NCI-H146 (cell line): ENCODE measurements at places on chromosomes 7 and 10.
A peak's percentile ranks its signal among the peaks of the same experiment; 100 is the strongest.

DNA sequence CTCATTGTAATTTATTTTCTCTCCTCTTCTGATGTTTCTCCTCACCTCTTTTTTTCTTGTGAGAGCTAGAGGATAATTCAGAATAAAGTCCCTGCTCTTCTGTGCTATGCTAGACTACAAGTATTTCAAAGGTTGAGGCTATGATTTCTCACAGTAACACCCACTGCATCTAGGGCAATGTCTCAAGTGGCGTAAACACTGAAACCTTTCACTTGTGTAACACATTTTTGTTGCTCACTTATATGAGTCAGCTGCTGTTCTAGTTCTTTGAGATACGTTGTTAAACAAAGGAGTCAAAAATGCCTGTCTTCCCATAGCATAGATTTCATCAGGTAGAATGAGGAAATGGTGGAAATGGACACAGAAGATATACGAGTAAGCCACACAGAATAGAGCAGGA, 305.1 kb upstream of the PITRM1 start:
- no peak for DNase-seq

- no peak for DNase-seq
Observed at GRCh38 chr10:90939116-90939515, 18.2 kb upstream of the ANKRD1 start.

- no peak for DNase-seq
Observed at GRCh38 chr10:377228-377627, 242.0 kb downstream of the ZMYND11 start.

DNA sequence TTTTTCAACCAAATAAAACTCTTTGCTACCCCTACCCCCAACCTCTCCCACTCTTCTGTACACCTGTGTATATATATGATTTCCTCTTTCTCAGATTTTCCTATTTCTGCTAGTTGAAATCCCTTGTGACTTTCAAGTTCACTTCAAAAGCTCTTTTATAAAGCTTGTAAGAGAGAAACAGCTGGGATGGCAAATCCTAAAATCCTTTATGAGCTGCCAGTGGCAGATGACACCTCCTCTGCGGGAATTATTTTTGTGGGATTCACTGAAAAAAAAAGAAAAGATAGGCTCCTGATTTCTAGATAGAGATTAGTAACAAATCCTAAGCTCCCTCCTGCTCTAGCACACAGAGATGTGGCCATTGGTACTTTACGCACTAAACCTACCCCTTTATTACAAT, 92.9 kb downstream of the AHR start:
- no peak for DNase-seq

GRCh38 chr7:151012911-151013347, 11.4 kb downstream of the ATG9B start:
- no peak for DNase-seq

- DNase-seq, result peak; percentile 72
Observed at GRCh38 chr7:35906191-35906908, 105.5 kb downstream of the SEPTIN7 start.

DNA sequence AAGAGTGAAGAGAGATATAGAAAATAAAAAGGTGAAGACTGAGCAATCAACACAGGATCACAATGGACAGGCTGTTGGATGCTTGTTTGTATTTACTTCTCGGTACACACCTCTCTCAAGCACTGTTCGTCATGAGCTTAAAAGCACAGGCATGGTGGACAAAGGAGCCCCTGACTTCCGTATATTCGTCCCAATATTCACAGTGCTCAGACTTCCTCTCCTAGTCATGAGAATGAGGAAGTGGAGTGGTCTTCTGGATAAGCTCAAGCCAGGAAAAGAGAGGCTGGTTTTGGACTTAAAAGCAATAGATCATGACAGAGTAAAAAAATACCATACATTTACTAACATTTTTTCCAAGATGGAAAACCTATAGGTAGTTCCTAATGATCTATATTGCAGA, 172.5 kb downstream of the SORCS1 start:
- DNase-seq, result no peak

GRCh38 chr7:147570390-147570789, 1020.2 kb upstream of the C7orf33 start:
- no peak for DNase-seq

GRCh38 chr7:101368422-101369165, 5.9 kb downstream of the COL26A1 start:
- DNase-seq, result no peak

DNA sequence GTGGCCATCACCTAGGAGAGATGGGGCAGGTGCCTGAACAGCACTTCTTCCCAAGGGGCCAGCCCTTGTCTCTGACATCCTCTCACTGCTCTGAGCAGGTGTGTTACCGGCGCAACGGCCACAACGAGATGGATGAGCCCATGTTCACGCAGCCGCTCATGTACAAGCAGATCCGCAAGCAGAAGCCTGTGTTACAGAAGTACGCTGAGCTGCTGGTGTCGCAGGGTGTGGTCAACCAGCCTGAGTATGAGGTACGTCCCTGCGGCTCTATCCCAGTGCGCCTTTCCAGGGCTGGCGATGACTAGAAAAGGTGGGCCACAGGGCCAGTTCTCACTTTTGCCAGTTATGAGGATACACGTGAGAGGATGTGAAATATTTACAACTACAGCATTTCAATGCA, 54.3 kb upstream of the ZMIZ2 start:
- no peak for DNase-seq

DNA sequence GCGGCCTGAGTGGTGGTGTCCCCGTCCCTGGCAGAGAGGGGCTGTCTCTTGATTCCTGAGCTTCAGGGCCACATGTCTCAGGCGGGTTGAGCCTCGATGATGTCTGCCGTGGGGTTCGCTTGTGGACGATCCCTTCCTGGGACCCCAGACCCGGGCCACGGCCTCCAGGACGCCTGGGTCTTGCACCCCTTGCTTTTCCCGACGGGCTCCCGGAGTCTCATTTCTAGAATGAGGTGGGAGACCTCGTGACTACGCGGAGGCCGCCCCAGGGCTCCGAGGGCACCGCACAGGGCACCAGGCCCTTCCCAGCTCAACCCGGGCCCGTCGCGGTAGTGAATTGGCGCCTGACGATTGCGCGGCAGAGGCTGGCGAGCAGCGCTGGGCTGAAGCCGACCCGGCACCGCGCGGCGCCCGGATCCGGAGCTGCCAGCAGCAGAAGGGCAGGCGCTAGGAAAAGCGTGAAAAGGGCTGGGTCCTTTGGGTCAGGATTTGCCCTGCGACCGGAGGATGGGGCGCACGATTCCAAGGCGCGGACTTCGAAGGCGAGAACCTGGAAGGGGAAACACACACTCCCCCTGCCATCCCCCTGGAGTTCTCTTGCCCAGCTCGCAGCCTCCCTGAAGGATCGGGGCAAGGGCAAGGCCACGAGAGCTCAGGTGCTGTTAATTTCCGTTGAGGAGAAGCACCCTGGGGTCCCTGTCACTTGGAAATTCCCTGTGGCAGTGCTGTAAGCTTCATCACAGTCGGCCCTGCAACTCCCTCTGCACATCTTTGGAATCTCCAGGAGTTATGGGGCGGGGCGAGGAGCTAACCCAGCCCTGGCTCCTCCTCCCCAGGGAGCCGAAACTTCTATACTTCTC, 15.5 kb downstream of the TLX1 start:
- DNase-seq, result no peak

- DNase-seq, result no peak
Observed at GRCh38 chr7:157124690-157125089, 14.0 kb upstream of the UBE3C start.

DNA sequence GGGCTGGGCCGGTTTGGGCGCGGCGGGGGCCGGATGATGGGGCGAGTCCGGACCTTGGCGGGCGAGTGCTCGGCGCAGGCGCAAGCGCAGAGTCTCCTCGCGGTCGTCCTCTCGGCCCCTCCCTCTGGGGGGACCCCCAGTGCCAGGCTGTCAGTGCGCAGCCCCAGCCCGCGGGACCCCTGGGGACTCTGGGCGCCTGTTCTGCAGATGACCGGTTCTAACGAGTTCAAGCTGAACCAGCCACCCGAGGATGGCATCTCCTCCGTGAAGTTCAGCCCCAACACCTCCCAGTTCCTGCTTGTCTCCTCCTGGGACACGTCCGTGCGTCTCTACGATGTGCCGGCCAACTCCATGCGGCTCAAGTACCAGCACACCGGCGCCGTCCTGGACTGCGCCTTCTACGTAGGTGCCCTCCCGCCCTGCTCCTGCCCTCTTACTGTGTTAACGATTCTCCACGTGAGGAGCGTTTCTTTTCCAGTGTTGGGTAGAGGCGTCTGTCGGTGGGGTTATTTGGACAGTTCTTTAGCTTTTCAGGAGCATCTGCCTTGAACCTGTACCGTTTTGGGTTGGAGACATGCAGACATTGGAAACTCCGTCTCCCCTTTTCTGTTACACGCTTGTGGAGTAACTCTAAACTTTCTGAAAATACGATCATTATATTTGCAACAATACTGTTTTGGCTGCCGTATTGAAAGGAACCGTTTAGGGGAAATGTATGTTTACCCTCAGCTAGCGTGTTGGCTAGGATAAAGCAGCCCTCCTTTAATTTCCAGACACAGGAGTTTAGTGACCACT, 706 bp downstream of the BUB3 start:
- DNase-seq, result peak; percentile 67

DNA sequence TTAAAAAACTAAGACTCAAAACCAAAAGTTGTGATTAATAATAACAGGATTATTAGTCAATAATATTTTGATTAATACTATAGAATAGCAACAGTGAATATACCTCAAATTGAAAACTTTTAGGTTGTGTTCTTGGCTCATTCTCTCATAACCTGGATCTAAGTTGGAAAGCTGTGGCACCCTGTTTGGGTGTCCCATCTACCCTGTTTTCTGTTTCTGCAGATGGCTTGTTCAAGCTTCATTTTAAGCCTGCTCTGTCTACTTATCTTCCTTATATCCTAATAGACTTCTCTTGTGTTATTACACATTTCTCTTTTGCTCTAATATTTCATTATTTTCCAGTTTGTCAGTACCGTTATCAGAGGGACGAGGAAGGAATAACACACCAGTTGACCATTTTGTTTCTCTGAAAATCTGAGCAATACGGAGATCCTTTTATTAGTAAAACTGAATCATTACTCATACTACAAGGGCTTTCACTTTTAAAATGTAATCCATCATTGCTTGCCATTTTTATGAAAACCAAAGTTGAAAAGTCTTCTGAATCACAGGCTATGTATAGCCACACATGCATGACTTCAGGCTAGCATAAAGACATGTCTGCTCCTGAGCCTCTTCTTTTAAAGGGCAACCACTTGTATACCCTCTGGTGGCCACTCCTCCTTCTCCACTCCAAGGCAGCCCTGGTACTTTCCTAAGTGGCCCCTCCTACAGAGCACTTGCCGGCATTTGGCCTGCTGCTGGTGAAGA, 22.3 kb downstream of the COX15 start:
- DNase-seq, result no peak

GRCh38 chr10:132590752-132591121, 53.1 kb downstream of the INPP5A start:
- no peak for DNase-seq

GRCh38 chr10:68327889-68328786, 3.7 kb upstream of the HNRNPH3 start:
- DNase-seq, result no peak

DNA sequence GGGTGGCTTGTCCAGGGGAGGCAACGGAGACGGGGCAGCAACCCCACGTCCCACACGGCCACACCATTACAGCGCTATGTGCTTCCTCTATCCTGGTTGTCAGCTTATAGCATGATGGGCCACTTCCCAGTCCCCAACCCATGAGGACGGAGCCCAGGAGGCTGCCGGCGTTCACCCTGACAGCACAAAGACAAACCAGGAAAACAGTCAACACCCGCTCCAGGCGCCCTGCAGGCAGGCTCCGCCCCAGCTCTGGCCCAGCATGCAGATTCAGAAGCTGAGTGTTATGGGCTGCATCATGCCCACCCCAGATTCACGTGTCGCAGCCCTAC, 14.8 kb downstream of the WDR86 start:
- DNase-seq, result no peak

- no peak for DNase-seq
Observed at GRCh38 chr10:48683868-48684267, 805 bp upstream of the WDFY4 start.

DNA sequence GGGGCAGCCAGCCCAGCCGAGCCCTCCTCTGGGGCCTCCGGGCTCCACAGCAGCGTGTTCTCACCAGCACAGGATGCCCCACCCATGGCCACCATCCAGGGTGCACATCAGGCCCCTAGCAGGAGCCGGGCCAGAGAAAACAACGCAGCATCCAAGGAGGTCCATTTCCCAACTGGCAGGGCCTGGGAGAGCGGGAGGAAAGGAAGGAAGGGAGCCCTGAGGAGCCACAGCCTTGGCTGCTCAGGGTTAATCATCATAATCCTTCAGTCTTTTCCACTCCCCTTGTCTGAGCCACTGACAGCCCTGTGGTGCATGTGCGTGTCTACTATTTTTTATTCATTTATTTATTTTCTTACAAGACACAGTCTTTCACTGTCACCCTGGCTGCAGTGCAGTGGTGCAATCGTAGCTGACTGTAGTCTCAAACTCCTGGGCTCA, 3.6 kb downstream of the PLAC9 start:
- no peak for DNase-seq

- no peak for DNase-seq
Observed at GRCh38 chr10:101772895-101773761, 2.8 kb downstream of the FGF8 start.

GRCh38 chr7:91435381-91436059, 171.3 kb downstream of the FZD1 start:
- no peak for DNase-seq

DNA sequence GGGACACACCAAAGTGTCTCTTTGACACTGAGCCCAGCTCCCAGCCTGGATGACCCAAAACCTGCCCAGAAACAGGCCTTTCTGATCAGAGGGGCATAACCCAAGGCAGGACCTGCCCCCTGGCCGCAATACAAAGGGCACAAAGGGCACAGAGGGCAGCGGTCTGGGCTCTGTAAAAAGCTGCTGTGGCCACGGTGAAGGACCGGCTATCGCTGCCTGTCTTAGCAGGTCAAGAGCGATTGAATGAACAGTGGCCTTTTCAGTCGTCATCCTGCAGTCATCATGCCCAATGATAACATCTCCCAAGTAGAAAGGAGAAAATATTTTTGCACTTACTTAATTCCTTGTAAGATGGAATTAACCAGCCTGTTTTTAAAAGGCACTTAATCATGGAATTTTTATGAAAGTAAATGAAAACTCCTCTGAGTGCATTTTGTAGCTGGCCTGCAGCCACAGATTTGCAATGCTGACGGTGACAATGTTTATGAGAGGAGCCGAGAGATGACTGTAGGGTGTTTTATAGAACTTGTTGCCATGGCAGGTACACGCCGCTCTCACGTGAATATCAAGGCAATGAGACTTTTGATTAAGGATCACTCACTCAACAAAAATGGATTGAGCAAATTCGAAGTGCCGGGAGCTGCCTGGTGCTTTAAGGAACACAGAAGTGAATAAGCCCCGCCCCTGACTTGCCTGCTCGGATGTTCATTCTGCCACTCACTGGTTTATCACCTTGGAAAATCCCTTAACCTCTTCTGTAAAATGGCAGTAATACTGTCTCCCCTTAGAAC, 47.3 kb upstream of the BHLHA15 start:
- no peak for DNase-seq
